ENCODE measurements at places on chromosomes 7 and 10. TPM values are rescaled to one million over a fixed set of nuclear protein-coding genes. Genes with fewer than 3 reads are reported as not detected.

The CNPY1 gene
- polyA plus RNA-seq, result not detected

The PAOX gene
- polyA plus RNA-seq, result 8.9 TPM

The DNAJB9 gene
- polyA plus RNA-seq, result 21.8 TPM

The ITIH5 gene
- 113 TPM for polyA plus RNA-seq

The C7orf57 gene
- not detected for polyA plus RNA-seq

The SUGCT gene
- polyA plus RNA-seq, result 3.3 TPM

The VGF gene
- 0.18 TPM for polyA plus RNA-seq

The FAM241B gene
- polyA plus RNA-seq, result 5.0 TPM
